ENCODE measurements at places on chromosomes 12 and 14.

GRCh38 chr14:104581521-104581920, 2.0 kb downstream of the C14orf180 start:
- no peak for DNase-seq

DNA sequence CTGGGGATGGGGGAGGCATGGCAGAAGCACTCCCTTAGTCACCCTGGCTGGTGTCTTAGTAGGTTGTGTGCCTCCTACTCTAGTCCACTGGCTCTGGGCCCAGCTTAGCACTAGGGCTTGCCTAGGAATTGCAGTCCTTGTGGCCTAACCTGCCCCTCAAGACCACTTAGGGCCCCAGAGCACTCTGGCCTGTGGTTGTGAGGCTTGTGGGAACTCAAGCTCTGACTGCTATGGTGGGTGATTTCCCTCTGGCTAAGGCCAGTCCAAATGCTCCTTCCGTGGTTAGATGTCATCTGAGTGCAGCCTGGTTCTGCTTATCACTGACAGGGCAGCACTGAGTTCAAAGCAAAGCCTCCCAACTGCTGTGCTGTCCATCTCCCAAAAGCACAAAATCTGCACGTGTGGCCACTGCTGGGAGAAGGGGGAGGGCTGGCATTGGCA, 20.2 kb downstream of the FGD4 start:
- DNase-seq = no peak

DNA sequence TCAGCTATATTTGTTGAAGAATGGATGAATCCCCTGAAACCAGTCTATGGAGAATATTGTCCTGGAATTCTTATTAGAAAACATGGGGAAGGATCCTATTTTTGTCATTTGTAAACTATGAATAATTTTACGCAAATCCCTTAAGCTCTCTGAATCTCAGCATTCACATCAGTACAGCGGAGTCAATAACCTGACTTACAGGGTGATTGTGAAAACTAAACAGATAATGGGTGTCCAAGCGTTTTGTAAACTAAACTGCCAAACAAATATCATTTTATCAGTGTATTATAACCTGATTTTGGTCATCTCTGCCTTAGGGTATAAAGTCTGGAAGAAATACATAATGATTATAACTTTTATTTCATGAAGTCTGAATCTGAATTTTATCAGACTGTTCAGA, 10.0 kb downstream of the ART4 start:
- DNase-seq = no peak

DNA sequence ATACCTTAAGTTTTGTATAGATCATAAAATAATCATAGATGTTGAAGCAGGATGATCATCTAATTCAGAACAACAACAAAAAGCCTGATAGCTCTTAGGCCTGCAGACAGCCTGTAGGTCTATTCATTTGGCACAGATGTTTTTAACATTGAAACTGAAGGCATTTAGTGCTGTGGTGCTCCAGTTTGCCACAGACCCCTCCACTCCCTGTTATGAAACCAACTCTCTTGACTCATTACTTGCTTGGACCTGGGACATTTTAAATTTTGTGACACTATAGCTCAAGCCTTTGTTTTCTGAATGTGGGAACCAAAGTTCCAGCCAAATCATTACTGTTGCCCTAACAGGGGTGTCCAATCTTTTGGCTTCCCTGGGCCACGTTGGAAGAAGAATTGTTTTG, 9.1 kb downstream of the PRKCH start:
- no peak for DNase-seq

- DNase-seq = no peak
These were observed 30.2 kb upstream of the CPM start for GRCh38 chr12:68962877-68963855.

All from stimulated activated CD8-positive, alpha-beta memory T cell treated with anti-CD3 and anti-CD28 coated beads, Interleukin-7, amount 100 ng/mL, for 1 hour (primary cell).